ENCODE measurements at places on chromosomes 7 and 10. TPM values are rescaled to one million over a fixed set of nuclear protein-coding genes. Genes with fewer than 3 reads are reported as not detected.

PLA2G12B gene
- total RNA-seq: not detected

PAPSS2 gene
- 32.8 TPM for total RNA-seq

ACTL6B gene
- total RNA-seq: not detected

- no peaks in the 10 kb centered on the region for H3K36me3 ChIP-seq
- no peaks in the 10 kb centered on the region for H3K27me3 ChIP-seq
- H3K4me1 ChIP-seq: no peaks in the 10 kb centered on the region
- H3K27ac ChIP-seq: no peak overlapping the region
Measured at GRCh38 chr7:69301253-69301652, 297.0 kb upstream of the AUTS2 start.

- no peak overlapping the region for H3K27ac ChIP-seq
- H3K4me1 ChIP-seq: no peaks in the 10 kb centered on the region
- H3K4me3 ChIP-seq: peak overlapping the region; percentile 57
- H3K36me3 ChIP-seq: no peaks in the 10 kb centered on the region
Measured at GRCh38 chr7:150974468-150975391, 3.4 kb downstream of the KCNH2 start.

DNA sequence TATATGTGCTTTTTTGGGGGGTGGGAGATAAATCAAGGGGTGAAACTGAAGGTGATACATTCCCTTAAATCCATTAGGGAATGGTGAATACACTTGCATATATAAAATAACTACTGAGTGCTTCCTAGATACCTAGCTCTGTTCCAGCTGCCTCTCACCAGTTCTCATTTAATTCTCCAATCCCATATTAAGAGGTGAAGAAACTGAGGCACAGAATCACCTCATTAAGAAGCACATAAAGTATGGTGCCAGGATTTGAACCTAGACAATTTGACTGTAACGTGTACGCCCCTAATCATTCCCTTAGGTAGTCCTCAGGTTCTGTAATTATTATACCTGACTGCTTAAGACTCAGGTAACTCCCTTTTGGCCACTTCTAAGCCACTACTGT lies 1.5 kb upstream of the SFR1 start:
- H3K36me3 ChIP-seq: no peaks in the 10 kb centered on the region
- no peak for DNase-seq
- peaks cover 28% of the 10 kb centered on the region for H3K4me1 ChIP-seq
- no peaks in the 10 kb centered on the region for H3K27me3 ChIP-seq
- H3K27ac ChIP-seq: peak overlapping the region; percentile 99
- peak overlapping the region; percentile 40 for H3K4me3 ChIP-seq

DNA sequence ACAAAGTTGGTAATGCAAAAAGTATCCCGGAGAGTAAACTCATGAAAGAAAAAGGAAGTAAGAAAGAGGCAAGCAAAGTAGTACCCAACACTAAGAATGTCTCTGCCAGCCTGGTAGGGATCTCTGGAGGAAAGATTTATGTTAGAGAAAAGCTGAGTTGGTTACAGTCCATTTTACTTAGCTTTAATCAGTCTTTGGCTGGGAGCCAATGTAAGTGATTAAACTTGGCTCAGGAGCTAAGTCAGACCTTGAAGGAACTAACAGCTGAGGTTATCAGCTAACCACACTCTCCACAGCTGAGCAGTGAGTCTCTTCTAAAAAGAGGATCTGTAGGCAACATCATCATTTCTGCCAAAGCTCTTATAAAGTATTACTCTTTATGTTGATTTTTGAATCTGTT lies 148.0 kb downstream of the ANKRD7 start:
- no peaks in the 10 kb centered on the region for H3K4me1 ChIP-seq
- H3K36me3 ChIP-seq: no peaks in the 10 kb centered on the region
- no peak overlapping the region for H3K27ac ChIP-seq
- no peak overlapping the region for H3K4me3 ChIP-seq

DNA sequence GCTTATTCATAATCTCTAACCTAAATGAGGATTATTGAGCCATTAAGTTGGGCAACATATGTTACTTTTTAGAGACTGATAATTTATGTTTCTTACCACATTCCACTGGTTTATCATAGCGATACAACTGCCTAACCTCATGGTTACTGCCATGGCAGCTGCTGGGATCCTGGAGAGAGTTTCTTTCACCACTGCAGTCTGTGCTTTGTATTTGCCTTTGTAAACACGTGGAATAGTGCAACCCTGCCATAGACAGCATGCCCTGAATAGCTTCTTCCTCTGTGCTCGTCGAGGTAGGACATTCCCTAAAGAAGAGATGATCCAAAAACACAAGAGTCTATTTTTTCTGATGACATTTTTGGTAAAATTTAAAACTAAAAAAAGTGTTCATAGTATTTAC lies 33.7 kb upstream of the PARP12 start:
- no peak overlapping the region for H3K4me3 ChIP-seq
- H3K27me3 ChIP-seq: no peaks in the 10 kb centered on the region
- H3K36me3 ChIP-seq: peaks cover 16% of the 10 kb centered on the region
- no peaks in the 10 kb centered on the region for H3K4me1 ChIP-seq

GRCh38 chr7:24737281-24737680 lies 20.0 kb downstream of the GSDME start:
- no peaks in the 10 kb centered on the region for H3K4me1 ChIP-seq
- no peaks in the 10 kb centered on the region for H3K27me3 ChIP-seq
- H3K36me3 ChIP-seq: no peaks in the 10 kb centered on the region
- no peak overlapping the region for H3K4me3 ChIP-seq
- H3K27ac ChIP-seq: no peak overlapping the region
- no peak for DNase-seq

DNA sequence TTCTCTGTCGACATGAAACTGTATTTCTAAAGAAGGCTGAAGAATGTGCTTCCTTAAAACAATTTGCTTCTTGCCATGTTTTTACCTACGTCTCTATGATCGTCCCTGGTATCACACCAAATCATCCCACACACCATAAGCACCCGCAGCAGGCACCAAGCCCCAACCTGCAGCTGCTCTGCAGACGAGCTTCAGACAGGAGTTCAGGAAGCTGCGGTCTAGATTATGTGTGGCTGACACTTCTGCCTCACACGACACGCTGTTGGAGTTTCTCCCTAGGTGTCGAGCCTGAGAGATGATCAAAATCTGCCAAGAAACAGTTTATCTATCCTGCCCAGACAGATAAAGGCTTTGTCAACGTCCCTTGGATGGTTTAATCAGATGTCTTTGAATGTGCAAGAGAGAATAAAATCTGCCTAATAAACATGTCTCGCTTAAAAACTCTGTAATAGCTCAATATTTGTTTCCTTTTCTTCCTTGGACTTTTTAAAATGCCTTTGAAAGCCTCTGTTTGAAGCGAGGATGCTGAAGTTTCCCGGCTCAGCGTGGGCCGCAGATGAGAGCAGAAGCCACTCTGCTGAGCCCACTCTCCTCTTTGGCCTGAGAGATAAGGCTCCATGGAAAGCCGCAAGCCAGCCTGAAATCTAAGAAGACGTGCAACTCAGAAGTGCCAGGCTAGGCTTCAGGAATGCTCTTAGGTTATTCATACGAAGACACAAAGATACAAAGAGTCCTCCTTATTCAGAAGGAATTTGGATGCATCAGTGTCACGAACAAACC lies 158.3 kb upstream of the PFKP start:
- no peak for DNase-seq
- H3K27ac ChIP-seq: no peak overlapping the region
- H3K27me3 ChIP-seq: no peaks in the 10 kb centered on the region
- no peak overlapping the region for H3K4me3 ChIP-seq

DNA sequence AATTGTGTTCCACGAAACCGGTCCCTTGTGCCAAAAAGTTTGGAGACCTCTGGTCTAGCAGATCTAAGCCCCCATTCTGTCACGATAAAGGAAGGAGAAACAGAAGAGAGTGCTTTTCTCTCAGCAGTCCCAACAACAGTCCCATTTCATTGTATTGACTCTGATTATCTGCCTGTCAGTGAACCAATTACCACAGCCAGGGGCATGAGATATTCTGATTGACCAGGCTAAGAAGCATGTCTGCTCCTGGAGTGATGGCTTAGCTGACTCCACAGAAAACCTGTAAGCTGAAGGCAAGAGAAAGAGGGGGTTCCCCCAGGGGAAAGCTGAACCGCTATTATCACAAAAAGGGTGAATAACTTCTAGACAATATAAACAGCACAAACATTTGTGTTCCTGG lies 765.4 kb downstream of the SORCS1 start:
- H3K4me3 ChIP-seq: no peak overlapping the region
- H3K27me3 ChIP-seq: no peaks in the 10 kb centered on the region
- H3K4me1 ChIP-seq: no peaks in the 10 kb centered on the region
- H3K27ac ChIP-seq: no peak overlapping the region

AASS gene
- total RNA-seq: 192 TPM

TDRD1 gene
- total RNA-seq: 0.22 TPM

FAM241B gene
- total RNA-seq: 5.7 TPM

GRCh38 chr7:37671876-37672275 lies 11.7 kb upstream of the GPR141 start:
- H3K27me3 ChIP-seq: no peaks in the 10 kb centered on the region
- no peak overlapping the region for H3K27ac ChIP-seq

FBXL13 gene
- total RNA-seq: 1.3 TPM

VSTM4 gene
- total RNA-seq: 12.5 TPM

DNA sequence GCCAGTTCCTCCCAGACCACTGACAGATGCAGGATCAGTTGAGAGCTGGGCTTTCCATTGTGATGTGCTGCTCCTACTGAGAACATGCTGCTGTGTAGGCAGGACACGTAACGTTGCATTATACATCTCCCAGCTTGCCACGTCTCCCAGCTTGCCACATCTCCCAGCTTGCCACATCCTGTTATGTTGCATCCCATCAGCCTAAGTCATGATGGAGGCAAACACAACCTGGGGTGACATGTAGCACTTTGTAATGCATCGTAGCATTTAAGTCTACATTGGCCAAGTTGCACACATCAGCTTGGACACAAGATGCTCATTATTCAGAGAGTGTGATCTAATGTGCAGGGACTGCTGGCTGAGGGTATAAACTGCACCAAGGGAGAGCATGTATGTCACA lies 73.3 kb upstream of the CHCHD3 start:
- no peak overlapping the region for H3K4me3 ChIP-seq
- no peaks in the 10 kb centered on the region for H3K4me1 ChIP-seq
- DNase-seq: no peak
- no peak overlapping the region for H3K27ac ChIP-seq
- no peaks in the 10 kb centered on the region for H3K27me3 ChIP-seq
